ENCODE measurements at places on chromosomes 4 and X. TPM values are rescaled to one million over a fixed set of nuclear protein-coding genes. Genes with fewer than 3 reads are reported as not detected.

- DNase-seq = peak; percentile 14
These were observed 624 bp downstream of the BEX5 start for GRCh38 chrX:102154900-102155805.

SLITRK2 gene
- under 0.01 TPM for total RNA-seq

PNMA5 gene
- total RNA-seq = not detected

PLXNB3 gene
- total RNA-seq = 0.54 TPM

DNA sequence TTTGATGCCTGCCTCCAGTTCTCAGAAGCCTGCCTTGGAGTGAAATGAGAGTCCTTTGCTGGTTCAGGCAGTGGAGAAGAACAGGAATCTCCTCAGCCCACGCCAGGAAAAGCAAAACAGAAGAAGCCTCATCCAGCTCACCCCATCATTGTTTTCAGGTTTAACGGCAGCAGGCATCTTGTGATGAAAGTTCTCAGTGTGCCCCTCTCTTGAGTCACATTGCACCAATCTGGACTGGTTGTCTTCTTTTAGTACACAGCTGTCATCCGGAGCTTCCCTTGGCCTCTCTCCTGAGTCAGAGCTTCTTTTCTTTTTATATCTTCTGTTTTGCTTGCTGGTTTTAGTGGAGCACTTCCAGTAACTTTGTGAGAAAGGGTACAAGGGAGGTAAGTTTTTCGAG is 50.9 kb downstream of the TSPAN7 start:
- no peak for DNase-seq

DNA sequence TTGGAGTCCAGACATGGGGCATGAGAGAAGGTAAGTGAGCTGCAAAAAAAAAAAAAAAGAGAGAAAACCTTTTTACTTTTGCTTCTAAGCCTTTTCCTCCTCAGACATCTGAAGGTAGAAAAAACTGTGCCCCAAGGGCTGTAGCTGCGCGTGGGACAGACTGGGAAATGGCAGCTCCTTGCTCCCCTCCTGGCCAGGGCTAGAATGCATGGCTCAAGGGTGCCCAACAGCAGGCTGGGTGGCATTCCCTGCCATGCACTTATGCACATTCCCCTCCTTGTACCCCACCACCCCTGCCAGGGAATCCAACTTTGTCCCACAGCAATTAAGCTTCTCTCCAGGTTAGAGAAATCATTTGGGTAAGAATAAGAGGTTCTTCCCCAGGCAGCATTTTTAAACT is 421.2 kb downstream of the TRAM1L1 start:
- DNase-seq = no peak

- DNase-seq = no peak
These were observed 90.3 kb upstream of the TBL1X start for GRCh38 chrX:9374555-9374954.

XAGE1A gene
- not detected for total RNA-seq

DNA sequence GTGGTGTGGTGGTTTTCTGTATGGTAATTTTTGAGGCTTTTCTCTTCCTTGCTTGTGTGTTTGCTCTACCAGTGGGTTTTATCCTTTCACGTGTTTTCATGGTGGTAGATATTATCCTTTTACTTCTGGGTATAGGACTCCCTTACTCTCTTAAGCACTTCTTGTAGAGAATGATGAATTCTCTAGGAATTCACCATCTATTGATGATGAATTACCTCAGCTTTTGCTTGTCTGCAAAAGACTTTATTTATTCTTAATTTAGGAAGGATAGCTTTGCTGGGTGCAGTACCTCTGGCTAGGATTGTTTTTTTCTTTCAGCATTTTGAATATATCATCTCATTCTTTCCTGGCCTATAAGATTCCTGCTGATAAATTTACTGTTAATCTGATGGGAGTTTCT is 415.3 kb downstream of the PDGFC start:
- DNase-seq = no peak

NFKB1 gene
- 35.0 TPM for total RNA-seq

DNA sequence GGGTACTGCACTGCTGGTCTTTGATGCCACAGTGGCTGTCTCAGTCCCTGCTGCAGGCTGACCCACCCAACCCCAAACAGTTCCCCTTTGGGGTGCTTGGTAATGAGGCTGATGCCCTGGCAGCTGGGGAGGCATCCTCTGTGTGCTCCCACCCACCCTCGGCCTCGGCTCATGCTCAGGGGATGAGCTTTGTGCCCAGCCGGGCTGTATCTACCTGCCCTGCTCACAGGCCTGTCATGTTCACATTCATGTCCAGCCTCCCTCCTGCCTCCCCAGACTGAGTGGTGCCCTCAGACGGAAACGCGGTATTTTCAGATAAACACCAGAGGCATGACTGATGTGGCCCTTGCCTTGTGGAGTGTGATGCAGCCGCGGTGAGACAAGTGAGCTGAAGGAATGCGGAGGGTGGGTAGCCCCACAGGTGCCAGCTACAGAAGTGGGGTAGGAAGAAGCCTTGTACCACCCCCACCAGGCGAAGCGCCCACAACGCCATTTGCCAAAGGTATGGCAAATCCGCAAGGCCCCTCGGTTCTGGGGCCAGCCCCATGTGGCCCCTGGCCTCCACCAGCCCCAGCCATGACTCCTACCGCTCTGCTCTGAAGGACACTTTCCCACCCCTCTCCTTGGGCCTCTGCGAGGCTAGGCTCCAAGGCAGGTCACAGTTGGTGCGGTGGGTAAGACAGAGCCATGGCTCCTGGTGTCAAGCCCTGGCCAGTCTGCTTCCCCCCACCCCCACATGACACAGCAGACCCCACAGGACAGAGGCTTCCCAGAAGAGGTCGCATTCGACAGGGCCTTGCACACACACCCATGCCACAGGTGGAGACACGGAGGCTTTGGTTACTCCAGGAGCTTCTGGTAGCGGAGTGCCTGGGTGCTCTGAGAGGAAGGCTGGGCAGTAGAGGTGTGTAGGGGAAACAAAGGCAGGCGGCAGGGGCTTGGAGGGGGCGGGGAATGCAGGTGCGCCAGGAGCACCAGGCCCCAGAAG is 1.8 kb upstream of the RENBP start:
- no peak for DNase-seq

- no peak for DNase-seq
These were observed 92.0 kb downstream of the FNIP2 start for GRCh38 chr4:158860856-158861255.

PHEX gene
- total RNA-seq = under 0.01 TPM

- DNase-seq = no peak
These were observed 31.2 kb downstream of the GAB1 start for GRCh38 chr4:143367863-143368262.

GRCh38 chrX:130793975-130794374 is 109.0 kb downstream of the ENOX2 start:
- DNase-seq = no peak

MAGEC2 gene
- not detected for total RNA-seq

DNA sequence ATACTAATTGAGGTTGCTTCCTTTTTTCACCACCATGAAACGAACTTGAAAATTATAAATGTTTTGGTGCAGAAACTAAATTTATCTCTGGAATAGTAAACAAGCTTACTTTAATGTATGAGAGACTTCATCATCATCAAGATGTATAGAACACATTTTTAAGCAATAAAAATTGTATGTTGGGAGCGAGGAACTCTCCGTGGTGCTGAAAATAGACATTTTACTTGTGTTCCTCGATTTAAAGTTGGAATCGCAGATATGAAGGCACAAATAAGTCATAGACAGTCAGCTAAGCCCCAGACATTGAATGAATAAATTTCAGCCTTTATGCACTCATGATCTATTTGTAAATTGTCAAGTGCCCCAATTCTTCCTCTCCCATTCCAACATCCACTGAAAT is 310.7 kb downstream of the STK32B start:
- DNase-seq = peak; percentile 4

- DNase-seq = no peak
These were observed 2.4 kb upstream of the FTSJ1 start for GRCh38 chrX:48473704-48473990.

DNA sequence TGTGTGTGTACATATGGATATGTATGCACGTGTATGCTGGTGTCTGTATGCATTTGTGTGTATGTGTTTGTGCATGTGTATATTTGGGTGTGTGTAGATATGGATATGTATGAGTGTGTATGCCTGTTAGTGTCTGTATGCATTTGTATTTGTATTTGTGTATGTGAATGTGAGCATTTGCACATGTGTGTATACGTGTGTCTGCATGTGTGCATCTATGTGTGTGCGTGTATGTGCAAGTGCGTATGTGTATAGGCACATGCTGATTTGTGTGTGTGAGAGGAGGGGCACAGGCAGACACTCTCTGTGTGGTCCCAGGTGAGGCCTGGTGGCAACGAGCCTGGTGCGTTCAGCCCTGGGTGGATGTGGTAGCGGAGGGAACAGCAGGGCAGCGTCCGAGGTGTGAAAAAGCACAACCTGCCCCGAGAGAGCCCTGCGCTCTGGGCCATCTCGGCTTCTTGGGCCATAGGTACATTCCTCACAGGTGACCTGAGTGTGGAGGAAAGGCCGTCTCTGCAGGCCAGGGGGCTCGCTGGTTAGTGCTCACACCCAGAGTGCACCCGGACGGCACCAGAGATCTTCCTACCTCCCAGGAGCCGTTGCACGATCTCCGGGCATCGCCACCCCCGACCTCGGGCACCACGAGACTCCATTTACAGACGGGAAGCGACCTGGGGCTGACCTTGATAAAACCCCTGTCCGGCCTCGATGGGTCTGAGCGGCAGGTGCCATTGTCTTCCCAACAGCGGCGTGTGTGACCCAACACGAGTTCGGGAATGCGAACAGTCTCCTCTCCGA is 45.0 kb downstream of the ASMT start:
- DNase-seq = no peak

- DNase-seq = no peak
These were observed 4.1 kb downstream of the GPR82 start for GRCh38 chrX:41728125-41728524.

All from hematopoietic multipotent progenitor cell (in vitro differentiated cells).